ENCODE measurements at places on chromosomes 3 and 15.

DNA sequence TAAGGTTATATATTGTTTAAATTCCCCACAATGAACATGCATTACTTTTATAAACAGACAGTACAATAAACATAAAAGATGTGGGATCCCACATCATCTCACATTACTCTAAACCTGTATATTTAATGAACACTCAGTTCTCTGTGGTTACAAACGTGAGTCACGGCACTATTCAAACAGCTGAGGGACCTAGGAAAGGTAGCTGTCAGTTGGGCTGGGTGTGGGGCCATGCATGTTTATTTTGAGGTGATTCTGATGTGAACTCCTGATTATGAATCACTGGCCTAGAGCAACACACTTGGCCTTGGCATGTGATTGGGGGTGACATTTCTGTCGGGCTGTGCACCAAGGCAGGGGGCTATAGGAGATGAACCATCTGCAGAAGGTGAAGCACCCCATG is 147.6 kb upstream of the HACD2 start:
- no peak for DNase-seq

GRCh38 chr15:52104532-52105004 is 8.0 kb downstream of the BCL2L10 start:
- no peak for DNase-seq

DNA sequence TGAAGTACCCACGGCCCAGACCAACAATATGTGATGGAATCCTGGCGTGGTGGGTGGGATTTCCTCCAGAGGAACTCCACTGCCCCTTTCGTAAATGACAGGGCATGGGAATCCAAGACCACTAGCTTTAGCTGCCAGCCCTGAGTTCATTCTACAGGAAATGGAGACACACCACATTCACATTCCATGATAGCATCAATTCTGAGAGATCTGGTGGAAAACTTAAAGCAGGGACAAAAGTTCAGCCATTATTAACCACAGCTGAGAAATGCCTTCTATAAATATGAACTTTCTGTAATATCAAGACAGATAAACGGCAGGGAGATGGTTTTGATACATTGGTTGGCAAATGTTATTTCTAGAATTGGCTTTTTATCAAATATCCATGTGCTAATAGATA is 98.2 kb downstream of the FBN1 start:
- no peak for DNase-seq

GRCh38 chr15:90039996-90040395 is 38.9 kb downstream of the ZNF710 start:
- DNase-seq, result no peak

- DNase-seq, result peak; percentile 42
These were observed 58.2 kb upstream of the SCN5A start for GRCh38 chr3:38707730-38708129.

DNA sequence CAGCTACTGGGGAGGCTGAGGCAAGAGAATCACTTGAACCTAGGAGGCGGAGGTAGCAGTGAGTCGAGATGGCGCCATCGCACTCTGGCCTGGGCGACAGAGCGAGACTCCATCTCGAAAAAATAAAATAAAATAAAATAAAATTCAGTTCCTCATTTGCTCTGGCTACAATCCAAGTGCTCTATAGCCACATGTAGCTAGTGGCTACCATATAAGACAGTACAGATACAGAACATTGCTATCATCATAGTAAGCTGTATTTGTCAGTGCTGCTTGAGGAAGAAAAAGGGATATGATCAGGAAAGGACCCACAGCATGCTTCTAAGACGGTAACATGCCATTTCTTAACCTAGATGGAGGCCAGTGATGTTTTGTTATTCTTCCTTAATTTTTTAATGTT is 88.7 kb upstream of the CDAN1 start:
- DNase-seq, result no peak

DNA sequence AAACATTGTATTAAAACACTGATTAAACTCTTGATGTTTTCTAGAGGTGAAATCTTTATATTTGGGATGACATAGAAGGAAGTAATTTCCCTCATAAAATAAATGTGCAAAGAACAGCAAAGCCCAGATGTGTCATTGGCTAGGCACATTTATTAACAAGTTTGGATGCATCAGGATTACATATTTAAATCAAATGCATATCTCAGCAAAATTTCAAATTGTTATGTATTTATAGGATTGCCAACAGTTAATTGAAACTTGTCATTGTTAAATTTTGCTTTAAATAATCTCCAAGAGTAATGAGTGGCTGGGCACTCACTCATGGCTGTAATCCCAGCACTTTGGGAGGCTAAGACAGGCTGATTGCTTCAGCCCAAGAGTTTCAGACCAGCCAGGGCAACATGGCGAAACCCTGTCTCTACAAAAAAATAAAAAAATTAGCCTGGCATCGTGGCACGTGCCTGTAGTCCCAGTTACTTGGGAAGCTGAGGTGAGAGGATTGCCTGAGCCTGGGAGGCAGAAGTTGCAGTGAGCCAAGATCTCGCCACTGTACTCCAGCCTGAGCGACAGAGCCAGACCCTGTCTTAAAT is 28.2 kb downstream of the ARIH1 start:
- DNase-seq, result no peak

- DNase-seq, result no peak
These were observed 179.7 kb upstream of the TOPAZ1 start for GRCh38 chr3:44061961-44062360.

GRCh38 chr3:196096382-196096953 is 14.6 kb upstream of the TFRC start:
- DNase-seq, result no peak

- no peak for DNase-seq
These were observed 15.3 kb downstream of the PYDC2 start for GRCh38 chr3:191476066-191476772.

GRCh38 chr3:56956906-56957305 is 103.6 kb upstream of the SPATA12 start:
- DNase-seq, result no peak

- DNase-seq, result no peak
These were observed 22.9 kb downstream of the COLQ start for GRCh38 chr3:15498431-15499214.

DNA sequence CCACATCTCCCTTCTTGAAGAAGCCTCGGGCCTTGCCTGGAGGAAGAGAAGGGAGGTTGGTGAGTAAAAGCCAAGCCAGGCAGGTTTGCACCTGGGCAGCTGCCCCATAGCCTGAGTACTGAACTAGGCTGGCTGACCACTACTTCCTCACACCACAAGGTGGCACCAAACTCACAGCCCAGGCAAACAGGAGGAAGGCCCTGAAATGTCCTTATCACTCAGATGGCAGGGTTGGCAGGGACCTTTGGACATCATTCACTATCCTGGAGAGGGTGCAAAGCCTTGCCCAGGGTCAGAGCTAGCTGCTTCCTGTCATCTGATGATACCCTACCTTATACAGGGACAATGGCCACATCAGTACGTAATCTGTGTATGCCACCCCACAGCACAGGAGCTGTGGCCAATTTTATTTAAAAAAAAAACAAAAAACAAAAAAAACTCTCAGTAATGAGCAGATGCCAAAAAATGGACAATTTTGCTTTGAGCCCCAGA is 2.2 kb upstream of the GRAMD2A start:
- peak; percentile 78 for DNase-seq

- no peak for DNase-seq
These were observed 87.8 kb upstream of the LPP start for GRCh38 chr3:188066141-188066540.

DNA sequence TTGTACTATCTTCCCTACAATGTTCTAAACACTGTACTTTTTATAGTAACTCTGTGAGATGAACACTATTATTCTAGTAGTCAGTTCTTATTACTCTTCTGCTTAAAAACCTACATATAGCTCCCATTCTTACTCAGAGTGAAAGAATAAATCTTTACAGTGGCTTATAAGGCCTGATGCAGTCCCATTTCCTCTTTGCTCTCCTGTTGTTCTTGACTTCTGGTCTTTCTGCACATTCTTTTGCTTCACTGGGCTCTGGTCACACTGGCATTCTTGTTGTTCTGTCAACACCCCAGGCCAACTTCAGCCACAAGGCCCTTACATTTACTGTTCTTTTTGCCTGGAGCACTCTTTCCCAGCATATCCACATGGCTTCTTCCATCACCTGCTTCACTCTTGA is 58.2 kb upstream of the TP63 start:
- no peak for DNase-seq

DNA sequence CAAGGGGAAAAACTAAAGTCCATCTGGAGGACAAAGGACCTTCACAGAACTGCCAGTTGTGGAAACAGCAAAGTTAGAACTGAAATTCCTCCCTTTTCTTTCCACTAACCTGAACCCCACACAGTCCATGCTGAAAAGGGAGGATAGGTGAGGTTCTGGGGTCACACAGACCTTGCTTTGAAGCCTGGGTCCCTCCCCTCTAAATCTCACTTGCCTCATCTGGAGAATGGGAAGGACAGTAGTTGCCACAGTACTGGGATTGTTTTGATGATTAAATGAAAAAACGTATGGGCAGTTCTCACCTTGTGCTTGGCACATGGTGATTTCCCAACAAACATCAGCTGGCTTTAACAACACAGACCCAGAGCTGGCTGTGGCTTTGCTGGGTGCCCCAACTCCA is 166.4 kb upstream of the LRIG1 start:
- DNase-seq, result no peak

DNA sequence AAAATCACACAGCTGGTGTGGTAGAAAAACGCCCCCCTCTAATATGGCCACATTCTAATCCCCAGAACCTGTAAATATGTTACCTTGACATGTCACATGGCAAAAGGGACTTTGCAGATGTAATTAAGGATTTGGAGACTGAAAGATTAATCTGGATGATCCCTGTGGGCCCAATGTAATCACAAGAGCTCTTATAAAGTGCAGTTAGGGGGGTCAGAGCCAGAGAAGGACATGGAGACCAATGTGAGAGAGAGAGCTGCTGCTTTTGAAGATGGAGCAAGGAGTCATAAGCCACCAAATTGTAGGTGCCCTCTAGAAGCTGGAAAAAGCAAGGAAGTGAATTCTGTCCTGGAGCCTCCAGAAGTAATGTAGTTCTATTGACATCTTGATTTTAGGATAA is 152.6 kb downstream of the PEX5L start:
- DNase-seq, result no peak

GRCh38 chr3:112302150-112302830 is 8.3 kb upstream of the SLC9C1 start:
- no peak for DNase-seq

DNA sequence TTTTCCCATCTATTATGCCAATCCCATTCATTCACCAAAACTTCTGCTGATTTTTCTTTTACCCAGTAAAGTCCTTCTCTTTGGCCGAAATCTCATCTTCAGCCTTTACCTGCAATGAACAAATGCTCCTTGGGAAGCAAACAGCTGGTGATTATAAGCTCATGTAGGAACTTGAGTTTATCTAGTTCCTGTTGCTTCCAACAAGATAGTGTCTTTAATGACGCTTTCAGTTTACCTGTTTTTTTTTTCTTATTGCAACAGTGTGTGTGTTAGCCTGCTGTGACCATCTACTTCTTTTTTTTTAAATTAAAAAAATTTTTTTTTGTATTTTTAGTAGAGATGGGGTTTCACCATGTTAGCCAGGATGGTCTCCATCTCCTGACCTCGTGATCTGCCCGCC is 156.0 kb downstream of the CD47 start:
- no peak for DNase-seq

- DNase-seq, result no peak
These were observed 22.4 kb downstream of the HPS3 start for GRCh38 chr3:149151843-149152242.
